ENCODE measurements at places on chromosomes 13 and 19. TPM values are rescaled to one million over a fixed set of nuclear protein-coding genes. Genes with fewer than 3 reads are reported as not detected.

The PGLYRP2 gene
- not detected for total RNA-seq

DNA sequence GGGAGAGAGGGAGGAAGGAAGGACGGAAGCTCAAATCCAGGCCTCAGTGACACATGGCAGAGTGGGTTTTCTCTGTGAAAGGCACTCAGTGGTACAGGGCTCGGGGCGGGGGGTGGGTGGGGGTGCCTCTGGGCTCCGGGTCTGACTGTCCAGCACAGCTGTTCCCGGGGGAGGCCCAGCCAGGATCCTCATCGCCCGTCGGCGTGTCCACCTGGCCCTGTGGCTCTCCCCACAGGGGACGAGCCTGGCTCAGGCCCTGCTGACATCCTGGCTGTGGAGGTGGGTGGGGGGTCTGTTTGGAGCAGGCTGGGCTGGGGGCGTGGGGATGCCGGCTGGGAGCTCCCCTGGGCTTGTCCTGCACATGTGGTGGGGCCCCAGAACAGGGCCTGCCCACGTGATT lies 18.2 kb upstream of the MATK start:
- H3K4me3 ChIP-seq: no peak overlapping the region
- no peak for DNase-seq
- H3K4me1 ChIP-seq: peaks cover 14% of the 10 kb centered on the region
- no peaks in the 10 kb centered on the region for H3K27me3 ChIP-seq
- H3K36me3 ChIP-seq: no peaks in the 10 kb centered on the region

The KLK14 gene
- total RNA-seq: 0.31 TPM

DNA sequence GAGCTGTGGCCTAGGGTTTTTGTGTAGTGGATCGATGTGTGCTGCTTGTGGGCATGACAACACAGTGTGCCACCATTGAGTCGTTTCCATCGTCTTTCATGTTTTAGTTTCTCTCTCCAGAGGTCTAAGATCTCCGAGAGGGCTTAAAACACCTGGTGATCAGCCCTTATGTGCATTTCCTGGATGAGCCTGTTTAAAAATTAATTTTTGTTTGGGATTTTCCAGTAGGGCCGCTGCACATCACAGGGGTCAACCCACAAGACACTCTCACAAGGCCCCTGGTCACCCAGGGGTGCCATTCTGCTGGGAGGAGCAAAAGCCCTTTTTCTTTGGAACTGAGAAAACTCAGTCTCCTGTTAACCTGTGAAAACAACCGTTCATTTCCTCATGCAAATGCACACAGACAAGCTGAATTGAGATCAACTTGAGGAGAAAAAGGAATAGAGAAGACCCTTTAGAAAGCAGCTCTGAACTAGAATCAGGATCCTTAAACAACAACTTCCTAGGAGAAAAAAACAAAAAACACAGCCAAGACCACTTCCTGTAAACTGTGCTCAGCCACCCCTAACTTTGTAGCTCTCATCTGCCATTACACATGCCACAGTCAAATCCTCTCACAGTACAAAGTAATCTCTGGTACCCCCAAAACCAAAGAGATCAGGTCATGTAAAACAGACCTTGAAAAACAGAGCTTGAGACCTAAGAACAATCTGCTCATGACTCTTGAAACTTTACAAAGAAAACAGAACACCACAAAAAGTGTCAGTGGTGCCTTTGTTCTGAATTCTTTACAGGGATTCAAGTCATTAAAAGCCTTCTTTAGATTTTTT lies 8.3 kb upstream of the MTRF1 start:
- no peaks in the 10 kb centered on the region for H3K27me3 ChIP-seq
- DNase-seq: no peak
- H3K4me1 ChIP-seq: peaks cover 20% of the 10 kb centered on the region
- peak overlapping the region; percentile 84 for H3K27ac ChIP-seq
- H3K4me3 ChIP-seq: peak overlapping the region; percentile 5
- peaks cover 29% of the 10 kb centered on the region for H3K36me3 ChIP-seq

The FFAR2 gene
- not detected for total RNA-seq

The PIP5K1C gene
- 14.8 TPM for total RNA-seq

Measured in activated naive CD8-positive, alpha-beta T cell treated with anti-CD3 and anti-CD28 coated beads for 36 hours (primary cell).